ENCODE measurements at places on chromosomes 6 and 20.

- peak; percentile 9 for DNase-seq
These were observed 98.5 kb downstream of the PRDM1 start for GRCh38 chr6:106184629-106185028.

GRCh38 chr6:27043244-27043643 is 204.3 kb upstream of the PRSS16 start:
- no peak for DNase-seq

DNA sequence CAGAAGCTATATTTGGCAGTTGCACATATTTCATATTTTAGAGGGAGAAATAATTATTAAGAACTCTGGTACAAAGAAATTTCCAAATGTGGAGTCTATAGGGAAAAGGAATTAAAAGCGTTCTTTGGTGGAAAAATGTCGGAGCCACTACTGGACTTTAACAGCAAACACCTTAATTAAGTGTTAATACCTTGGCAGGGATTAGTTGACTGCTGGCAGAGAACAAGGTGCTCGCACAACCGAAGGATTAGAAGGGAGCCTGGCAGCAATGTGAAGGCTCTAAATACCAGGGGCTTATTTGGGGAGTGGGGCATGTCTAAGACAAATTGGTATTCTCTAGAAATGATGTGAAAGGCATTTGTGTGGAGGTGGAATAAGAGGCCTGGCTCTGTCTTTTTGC is 98.9 kb downstream of the PAK5 start:
- DNase-seq, result no peak

GRCh38 chr6:113181164-113181563 is 676.0 kb upstream of the MARCKS start:
- no peak for DNase-seq

DNA sequence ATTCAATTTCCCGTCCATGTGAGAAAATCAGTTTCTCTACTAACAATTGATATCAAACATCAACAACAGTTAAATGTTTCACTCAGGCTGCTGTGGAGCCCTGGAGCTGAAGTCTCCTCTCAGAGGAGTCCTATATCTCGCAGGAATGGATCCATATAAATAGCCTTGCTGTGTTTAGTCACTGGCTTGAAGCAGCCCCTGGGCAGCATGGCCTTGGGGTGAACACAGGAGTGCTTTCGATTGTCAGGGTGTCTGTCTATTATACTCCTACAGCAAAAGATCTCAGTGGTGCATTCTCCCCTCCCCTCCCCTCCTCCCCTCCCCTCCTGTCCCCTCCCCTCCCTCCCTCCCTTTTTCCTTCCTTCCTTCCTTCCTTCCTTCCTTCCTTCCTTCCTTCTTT is 141.9 kb downstream of the CCDC170 start:
- no peak for DNase-seq

GRCh38 chr6:168190646-168191443 is 111.8 kb upstream of the FRMD1 start:
- DNase-seq, result no peak

DNA sequence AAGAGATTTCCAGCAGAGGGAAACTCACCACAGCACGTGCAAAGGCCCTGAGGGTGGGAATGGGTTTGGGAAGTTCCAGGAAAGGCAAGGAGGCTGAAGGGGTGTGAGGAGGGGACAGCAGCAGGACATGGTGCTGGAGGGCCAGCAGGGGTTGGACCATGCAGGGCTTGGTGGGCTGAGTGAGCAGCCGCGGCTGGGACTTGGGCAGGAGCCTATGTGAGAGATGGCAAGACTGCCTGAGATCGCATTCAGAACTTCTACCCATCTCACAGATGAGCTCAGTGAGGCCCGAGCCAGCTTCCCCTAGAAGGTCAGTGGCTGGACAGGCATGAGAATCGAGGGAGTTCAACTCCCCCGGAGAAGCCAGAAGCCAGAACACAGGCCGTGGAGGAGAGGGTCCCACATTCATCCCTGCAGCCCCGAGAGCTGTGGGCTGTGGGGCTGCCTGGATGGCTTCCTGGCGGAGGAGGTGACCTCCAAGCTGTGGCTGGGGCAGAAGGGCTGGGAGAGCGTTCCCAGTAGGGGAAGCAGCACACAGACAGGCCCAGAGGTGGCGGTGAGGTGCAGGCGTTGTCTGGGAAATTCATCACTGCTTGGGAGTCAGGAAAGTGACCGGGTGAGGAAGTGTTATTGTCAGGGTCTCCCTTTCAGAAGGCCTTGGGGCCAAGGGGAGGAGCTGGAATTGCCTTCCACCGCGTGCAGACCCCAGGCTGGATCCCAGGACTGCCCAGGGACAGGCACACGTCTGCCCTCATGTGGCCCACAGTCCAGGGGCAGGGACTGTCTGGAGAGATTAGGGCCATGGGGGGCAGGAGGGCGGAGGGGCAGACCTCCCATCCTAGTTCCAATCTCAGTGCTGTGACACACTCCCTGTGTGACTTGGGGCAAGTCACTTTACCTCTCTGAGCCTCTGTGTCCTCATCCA is 103.8 kb downstream of the CEBPB start:
- DNase-seq, result no peak

DNA sequence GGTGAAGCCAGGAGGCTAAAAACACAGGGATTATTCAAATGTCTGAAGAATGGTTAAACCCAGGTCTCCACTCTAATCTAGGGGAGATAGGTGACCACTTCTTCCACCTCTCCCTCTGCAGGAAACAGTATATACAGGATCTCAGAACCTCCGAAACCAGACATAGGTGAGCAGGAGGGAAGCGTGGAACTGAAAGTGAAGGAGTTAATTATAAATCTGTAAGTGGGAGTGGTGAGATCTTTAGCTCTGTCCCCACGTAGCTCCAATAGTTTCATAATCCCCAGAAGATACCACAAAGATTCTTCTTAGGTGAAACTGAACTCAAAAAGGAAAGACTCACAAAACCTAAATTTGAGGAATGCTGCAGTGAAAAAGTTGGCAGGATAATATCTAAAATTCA is 76.8 kb downstream of the THEMIS start:
- DNase-seq, result no peak

DNA sequence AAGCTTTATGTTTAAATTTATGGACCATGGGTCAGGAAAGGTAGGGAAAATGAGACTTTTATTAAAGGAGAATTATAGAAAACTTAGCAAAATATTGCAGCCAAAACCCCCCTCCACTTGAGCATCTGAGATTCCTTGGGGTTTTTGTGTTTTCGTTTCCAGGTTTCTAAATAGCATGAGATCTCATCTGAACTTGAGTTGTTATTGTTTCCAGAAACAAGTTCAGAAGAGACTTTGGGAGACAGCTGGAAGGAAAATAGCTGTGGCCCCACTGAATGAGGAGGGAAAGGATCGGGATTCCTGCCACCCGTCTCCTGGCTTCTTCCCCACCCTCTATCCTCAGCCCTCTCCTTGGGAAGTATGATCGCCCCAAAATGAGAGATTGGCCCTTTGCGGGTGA is 75.5 kb downstream of the TBC1D7 start:
- no peak for DNase-seq

GRCh38 chr20:35021063-35021462 is 65.4 kb downstream of the MYH7B start:
- DNase-seq, result peak; percentile 52

- no peak for DNase-seq
These were observed 211.7 kb downstream of the TFAP2C start for GRCh38 chr20:56840716-56841261.

- peak; percentile 96 for DNase-seq
These were observed 15.2 kb downstream of the FAM210B start for GRCh38 chr20:56373942-56374341.

- no peak for DNase-seq
These were observed 889 bp upstream of the CHMP4B start for GRCh38 chr20:33810259-33810658.

DNA sequence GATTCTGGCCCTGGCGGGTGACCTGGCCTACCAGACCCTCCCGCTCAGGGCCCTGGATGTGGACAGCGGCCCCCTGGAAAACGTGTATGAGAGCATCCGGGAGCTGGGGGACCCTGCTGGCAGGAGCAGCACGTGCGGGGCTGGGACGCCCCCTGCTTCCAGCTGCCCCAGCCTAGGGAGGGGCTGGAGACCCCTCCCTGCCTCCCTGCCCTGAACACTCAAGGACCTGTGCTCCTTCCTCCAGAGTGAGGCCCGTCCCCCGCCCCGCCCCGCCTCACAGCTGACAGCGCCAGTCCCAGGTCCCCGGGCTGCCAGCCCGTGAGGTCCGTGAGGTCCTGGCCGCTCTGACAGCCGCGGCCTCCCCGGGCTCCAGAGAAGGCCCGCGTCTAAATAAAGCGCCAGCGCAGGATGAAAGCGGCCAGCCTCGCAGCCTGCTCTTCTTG is 868 bp upstream of the SLC2A4RG start:
- DNase-seq, result peak; percentile 25

DNA sequence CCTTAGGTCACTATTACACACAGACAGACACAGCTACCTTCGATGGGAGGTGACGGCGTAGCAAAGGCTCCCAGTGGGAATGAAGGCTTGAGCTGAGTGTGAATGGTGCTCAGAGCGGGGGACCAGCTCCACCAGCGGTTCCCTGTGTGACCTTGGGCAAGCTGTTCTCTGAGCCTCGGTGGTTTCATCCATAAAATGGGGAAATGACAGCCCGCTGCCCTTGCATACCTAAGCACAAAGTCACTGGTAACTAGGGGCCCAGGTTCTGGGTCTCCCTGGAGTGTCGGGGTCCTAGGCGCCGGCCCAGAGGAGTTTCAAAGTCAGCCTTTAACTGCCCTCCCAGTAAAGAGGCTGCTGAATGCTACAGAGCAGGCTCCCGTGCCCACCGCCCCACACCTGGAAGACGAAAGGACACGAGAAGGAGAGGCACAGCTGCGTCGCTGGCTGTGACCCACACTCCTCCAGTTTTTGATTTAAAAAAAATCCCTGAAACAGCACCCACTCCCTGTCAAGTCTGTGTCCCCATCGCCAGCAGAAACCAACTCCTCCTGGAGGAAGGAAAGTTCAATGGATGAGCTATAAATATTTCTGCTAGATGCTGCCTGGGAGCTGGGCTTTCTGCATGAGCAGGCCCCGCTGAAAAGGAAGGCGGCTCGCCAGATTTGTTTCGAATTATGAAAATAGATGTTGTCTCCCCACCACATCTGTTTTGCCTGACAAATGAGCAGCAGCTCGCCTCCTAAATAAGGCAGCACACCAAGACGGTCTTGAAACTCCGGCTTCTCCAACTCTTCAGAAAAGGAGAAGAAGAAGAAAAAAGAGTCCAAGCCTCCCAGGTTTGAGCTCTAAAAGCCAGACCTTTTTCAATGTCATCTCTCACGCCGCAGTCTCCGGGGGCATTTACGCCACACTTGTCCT is 27.4 kb downstream of the PMEPA1 start:
- DNase-seq, result no peak

DNA sequence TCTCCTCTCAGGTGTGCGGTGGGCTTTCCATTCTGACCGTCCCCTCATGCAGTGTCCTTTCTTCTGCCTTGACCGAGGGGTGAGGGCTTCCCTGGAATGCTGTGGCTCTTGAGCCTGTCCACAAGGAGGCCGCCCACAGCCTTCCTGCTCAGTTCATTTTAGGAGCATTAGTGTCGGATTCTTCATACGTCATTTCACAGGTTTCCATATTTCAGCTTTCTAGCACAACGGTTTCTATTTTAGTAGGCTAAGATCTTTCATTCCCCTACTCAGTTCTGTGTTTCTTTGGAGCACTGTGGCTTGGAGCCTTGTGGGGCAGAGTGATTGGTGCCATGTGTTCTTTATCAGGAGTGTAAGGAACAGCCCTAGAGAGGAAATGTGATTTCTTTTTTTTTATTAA is 5.5 kb downstream of the PPP1R3G start:
- DNase-seq, result no peak

GRCh38 chr6:125792680-125793079 is 1.9 kb downstream of the NCOA7 start:
- peak; percentile 76 for DNase-seq

DNA sequence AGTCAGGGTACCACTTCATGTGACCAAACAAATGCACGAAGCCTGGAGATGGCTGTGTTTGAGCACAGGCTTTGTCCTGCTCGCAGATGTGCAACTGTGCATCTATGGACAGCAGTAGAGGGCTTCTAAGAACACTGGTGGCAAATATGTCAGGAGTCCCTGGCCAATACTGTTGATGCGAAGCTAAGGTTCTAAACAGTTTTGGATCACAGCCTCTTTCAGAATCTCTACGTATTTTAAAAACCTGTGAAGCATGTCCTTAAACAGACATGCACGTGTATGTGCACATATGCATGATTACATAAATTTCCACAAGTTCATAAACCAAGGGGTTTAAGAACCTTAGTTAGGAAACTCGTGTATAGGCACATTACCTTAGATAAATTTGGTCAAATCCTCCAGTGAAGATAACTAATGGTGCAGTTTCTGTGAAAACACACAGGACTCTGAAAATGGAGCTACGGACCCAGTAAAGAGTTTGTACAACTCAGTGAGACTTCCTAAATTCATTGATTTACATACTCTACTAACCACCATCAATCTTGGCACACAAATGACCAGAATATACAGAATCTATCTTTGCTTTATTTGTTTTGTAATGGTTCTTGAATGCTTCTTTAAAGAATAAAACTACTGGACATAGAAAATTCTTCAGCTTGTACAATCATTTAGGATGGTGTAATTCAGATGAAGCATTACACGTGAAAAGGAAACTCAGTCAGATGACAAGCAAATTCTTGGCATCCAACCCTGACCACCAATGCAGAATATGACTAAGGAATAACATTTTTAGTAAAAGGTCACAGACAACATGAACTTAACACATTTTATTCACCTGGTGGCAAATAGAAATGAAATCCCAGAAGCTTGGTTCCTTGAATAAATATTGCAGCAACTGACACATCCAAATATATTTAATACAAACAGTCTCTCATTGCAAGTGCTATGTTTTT is 27.4 kb downstream of the KCNQ5 start:
- peak; percentile 80 for DNase-seq

DNA sequence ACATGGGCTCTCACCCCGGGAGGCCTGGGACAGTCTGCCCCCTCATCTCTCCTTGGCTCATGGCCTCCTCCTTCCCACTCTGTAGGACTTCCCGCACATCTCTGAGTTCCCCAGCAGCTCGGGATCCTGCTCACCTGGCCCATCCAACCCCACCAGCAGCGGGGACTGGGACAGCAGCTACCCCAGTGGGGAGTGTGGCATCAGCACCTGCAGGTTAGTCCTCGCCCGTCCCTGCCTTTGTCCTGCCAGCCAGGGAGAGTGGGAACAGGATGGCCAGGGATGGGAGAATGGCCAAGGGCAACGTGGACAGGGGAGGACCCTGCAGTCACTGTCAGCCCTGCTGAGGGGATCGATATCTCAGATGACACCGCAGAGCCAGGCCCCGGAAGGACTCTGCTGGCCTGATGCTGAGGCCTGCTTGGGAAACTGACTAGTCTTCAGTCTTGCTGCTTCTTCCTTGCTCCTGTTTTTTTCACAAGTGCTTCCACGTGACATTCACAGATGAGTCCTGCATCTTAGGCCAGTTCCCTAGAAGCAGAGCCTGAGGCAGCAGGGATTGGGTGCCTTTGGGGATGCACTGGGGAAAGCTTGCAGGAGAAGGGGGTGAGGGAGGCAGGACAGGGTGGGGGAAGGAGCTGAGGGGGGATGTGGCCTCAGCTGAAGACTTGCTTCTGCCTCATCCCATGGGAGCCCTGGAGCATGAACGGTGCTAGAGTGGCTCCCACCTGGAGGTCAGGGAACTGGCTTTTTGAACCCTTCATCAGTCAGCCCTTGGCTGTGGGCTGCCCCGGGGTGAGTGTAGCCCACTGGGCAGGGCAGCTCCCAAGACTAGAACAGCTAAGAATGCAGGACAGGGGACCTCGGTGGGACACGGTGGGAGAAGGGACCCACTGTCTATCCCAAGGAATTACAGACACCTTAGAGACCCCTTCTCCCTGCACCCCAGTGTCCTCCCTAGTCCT is 120.1 kb downstream of the JPH2 start:
- DNase-seq, result no peak

Measured in fibroblast of mammary gland (primary cell).